ENCODE measurements at places on chromosomes 11 and 22. TPM values are rescaled to one million over a fixed set of nuclear protein-coding genes. Genes with fewer than 3 reads are reported as not detected.

DNA sequence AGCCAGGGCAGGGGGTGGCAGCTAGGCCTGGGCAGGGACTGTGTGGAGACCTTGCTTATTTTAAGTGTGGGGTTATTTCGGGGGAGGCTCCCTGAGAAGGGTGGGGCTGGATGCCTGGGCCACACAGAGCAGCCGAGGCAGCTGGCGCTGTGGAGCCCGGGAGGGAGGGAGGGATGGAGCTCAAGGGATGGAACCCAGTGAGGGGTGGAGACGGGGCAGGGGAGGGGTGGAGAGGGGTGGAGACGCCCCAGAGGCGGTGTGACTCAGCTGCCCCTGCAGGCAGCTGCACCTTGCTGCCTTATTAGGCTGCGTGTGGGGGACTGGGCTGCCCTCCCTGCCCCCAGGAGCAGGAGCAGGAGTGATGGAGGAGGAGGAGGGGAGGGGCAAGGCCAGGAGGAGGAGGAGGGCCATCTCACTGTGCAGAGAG lies 9.8 kb upstream of the TSSC4 start:
- DNase-seq: no peak

GRCh38 chr22:49102367-49102766 lies 725.3 kb downstream of the BRD1 start:
- DNase-seq: no peak

GRCh38 chr11:16312233-16312765 lies 44.0 kb downstream of the SOX6 start:
- no peak for DNase-seq

- DNase-seq: no peak
These were observed 16.3 kb downstream of the FXYD6 start for GRCh38 chr11:117860139-117860538.

GRCh38 chr11:64876835-64877341 lies 1.5 kb downstream of the EHD1 start:
- no peak for DNase-seq

DNA sequence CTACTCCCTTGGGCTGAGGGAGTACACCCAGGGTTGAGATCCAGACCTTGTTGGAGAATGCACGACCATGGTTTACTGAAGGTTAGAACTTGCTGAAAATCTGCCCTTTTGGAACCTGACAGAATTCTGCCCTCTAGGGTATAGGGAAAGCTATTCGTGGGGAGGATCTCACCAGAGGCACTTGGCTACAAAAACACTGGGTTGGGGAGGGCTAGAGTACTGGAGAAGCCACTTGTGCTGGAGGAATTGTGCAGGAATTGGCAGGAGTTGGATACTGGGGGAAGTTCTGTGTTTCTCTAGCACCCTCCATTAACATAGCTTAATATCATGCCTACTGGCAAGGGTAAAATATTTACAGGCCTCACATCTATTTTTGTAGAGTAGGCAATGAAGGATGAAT lies 55.8 kb downstream of the PPME1 start:
- no peak for DNase-seq

The TSG101 gene
- 76.0 TPM for total RNA-seq

The NAALADL1 gene
- 34.5 TPM for total RNA-seq

DNA sequence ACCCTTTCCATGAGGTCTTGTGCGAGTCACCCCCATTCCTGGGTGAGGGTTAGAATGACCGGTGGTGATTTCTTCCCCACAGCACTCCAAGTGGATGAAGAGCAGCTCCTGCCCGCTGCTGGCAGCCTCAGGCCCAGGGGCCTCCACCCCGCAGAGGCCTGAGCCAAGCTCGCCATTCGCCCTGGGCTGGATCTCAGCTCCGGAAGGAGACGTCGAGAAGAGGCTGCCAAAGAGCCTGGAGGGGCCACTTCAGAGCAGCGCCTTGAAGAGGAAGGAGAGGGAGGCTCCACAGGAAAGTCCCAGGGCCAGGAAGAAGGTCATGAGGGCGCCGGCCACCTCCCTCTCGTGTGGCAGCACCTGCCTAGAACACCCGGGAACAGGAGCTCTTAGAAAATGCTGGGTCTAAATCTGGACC lies 8.4 kb downstream of the SLC29A2 start:
- no peak for DNase-seq

DNA sequence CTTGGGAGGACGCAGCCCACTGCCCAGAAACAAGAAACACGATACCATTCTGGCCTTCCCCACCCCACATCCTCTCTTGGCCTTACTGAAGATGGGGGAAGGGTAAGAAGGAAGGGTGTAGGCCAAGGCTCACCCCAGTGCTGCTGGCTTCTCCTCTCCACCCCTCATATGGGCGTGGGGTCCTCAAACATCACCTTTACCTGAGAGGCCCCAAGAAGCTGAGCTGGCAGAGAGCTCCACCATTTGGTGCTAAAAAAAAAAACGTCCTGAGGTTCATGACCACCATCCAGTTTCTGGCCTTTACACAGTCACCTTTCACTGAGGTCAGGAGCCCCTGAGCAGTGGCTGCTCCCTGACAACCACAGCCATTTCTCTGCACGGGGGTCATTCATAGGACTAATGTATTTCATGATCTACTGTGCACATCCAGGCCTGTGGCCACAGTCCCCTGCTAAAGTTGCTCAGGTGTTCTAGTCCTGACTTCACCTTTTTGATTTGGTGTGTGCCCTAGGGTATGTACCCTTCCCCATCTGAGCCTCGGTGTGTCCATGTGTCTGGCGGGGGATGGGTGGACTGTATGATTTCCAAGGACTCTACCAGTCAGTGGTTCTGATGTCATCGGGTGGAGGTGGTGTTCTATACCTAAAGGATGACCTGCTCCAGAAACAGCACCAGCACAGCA lies 15.1 kb downstream of the RHOG start:
- no peak for DNase-seq

GRCh38 chr11:266676-267439 lies 11.3 kb upstream of the NLRP6 start:
- DNase-seq: no peak

The GALNT18 gene
- 29.1 TPM for total RNA-seq

DNA sequence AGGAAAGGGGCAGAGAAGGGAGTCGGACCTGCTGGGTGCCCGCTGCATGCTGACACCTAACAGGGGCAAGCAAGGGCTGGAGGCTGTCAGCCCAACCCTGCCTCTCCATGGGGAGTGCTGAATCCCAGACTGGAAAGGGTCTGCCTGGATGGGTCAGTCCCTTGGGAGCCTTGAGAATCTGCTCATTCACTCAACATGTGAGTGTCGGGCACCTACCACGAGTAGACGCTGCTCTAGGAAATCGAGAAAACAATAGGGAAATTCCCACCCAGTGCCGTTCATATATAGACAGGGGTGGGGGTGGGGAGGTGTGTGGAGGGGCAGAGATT lies 4.4 kb upstream of the CTSD start:
- DNase-seq: no peak

GRCh38 chr22:23065069-23065451 lies 5.3 kb upstream of the GNAZ start:
- DNase-seq: peak; percentile 55

DNA sequence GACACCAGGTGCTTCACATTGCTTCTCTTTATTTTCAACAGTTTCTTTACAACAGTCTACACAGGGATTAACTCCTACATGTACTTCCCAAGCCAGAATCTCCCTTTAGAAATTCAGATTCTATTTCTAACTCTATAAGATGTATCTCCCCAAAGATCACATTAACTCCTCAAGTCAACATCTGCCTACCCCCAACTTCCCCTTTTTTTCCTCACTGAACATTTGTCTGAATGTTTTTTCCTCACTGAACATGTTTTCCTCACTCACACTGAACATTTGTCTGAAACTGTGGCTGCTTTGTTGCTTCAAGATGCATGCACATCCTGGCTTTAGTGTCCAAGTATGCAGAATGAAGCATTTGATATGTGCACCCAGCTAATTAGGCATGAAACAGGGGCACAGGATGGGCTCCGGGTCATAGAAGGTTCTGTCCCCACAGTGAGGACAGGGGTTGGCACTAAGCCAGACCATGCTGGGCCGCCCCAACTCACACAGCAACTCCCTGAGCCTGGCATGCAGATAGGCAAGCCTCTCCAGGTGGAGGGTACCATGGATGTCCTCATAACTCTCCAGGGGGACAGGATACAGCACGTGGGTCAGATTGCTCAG lies 11.3 kb downstream of the PRAME start:
- DNase-seq: no peak

- no peak for DNase-seq
These were observed 43.3 kb upstream of the PHF21B start for GRCh38 chr22:45053094-45053493.

DNA sequence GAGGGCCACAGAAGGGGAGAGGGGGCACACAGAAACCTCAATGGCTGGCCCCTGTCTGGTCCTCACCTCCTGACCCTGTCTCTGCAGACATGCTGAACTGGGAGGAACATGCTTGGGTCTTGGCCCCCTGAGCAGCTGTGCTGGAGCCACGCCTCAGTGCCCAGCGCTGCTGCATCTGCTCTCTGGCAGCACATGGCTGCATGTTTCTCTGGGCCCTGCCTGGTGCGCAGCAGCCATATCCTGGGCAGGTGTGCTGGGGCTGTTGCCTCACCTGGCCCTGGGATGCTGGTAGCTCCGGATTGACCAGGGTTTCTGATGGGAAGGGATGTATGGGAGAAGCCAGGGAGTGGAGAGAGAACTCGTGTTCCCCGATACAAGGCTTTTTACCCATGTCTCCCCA lies 248.0 kb downstream of the ST3GAL4 start:
- no peak for DNase-seq

GRCh38 chr11:101508370-101508769 lies 75.4 kb downstream of the TRPC6 start:
- no peak for DNase-seq

DNA sequence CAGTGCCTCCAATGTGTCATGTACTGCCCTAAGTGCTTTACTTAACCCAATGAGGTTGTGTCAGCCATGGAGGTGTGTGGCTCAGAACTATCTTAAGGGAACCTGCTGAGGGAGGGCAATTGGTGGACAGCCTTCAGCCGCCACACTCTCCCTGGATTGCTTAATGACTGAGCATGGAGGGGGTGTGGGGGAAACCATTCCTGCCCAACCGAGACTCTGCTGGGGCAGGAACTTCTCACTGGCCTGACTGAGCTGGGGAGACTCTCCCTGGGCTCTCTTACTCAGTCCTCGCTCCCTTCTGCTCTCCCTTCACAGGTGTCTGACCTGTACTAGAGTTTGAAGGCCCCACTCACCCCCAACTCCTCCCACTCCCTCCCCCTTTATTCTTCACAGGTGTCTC lies 114.8 kb downstream of the CCDC81 start:
- DNase-seq: no peak

GRCh38 chr11:61141601-61142028 lies 19.6 kb downstream of the VPS37C start:
- no peak for DNase-seq

GRCh38 chr11:111776398-111777093 lies 10.4 kb upstream of the PPP2R1B start:
- DNase-seq: no peak

DNA sequence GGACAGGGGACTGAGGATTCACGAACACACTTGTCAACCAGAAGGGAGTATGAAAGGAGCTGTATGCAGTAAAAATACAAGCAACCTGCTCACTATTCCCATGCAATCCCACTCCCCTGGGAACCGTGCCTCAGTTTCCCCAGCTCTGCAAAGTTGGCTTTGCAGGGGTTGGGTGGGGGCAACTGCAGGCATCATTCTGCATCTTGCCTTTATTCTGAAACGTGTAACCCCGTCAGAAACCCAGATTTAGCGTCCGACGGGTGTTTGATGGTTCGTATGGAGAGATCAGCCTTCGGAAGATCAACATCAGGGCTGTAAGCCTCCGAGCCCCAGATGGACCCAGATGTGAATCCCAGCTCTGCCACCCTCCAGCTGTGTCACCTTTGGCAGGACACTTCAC lies 3.6 kb downstream of the CYTH4 start:
- DNase-seq: no peak

DNA sequence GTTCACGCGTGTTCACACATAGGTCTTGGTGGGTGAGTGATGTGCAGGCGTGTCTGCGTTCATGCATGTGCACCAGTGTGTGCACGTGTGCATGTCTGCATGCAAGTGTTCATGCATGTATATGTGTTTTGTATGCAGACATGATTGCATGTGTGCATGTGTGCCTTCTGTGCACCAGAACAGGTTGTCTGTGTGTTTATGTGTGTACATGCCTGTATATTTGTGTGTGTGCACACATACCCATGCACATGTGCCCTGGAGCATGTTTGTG lies 4.9 kb downstream of the ZDHHC8 start:
- no peak for DNase-seq

GRCh38 chr11:8533332-8533731 lies 60.7 kb downstream of the STK33 start:
- DNase-seq: no peak

DNA sequence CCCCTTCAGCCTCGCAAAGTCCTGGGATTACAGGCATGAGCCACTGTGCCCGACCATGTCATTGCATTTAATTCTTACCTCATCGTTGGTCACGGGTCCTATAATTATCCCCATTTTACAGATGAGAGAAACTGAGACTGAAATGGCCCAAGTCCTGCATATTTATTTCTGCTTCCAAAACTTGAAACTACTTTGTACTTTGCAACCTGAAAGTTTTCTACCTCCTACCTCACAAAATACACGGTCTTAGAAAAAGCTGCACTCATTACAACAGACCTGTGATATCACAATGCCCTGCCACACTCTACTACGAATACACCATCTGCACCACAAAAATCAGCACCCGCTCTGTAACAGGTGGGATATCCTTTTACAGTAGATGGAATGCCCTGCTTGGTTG lies 189.1 kb downstream of the ADAMTS15 start:
- DNase-seq: peak; percentile 55

The ALX4 gene
- under 0.01 TPM for total RNA-seq

GRCh38 chr22:49656291-49656851 lies 171.3 kb downstream of the BRD1 start:
- no peak for DNase-seq

DNA sequence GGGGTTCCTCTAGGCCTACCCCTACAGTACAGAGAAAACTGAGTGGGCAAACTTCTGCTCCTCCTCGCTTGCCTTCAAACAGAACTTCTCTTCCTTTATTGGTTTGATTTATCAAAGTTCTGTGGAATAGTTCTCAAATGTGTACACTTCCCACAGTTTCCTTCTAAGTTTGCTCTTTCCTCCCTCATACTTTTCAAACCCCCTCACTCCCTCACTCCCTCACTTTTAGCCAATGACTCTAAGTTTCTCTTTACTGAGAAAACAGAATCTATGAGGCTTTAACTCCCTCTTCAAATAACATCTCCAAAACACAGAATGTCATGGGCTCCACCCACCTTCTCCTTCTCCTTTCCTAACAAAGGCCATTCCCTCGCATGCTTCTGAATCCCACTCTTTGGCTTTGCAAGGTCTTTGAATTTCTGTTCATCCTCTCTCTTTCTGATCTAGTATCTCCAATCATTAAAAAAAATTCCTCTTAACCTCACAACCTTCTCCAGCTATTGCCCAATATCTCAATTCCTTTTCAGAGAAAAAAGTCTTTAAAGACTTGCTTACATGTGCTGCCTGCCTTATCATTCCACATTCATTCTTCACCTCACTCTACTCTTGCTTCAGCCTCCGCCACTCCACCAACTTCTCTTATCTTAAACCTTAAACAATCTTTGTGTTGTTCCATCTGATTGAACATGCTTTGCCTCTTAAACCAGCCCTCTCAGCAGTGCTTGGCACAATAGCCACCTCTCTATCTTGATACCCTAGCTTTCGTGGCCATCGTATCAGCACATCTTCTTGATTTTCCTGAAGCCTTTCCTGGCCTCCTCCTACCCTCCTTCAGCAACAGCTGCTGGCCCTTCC lies 57.2 kb downstream of the DDI1 start:
- no peak for DNase-seq

The MUC5AC gene
- total RNA-seq: under 0.01 TPM

The INSC gene
- total RNA-seq: 3.1 TPM

GRCh38 chr11:78220218-78221157 lies 31.8 kb downstream of the USP35 start:
- DNase-seq: peak; percentile 57

GRCh38 chr11:102994105-102994504 lies 38.6 kb upstream of the MMP13 start:
- DNase-seq: no peak

All from esophagus muscularis mucosa (tissue), 4 donors.